GM23338 (cell line): ENCODE measurements at places on chromosomes 2 and 18.

- no peak for DNase-seq
Observed at GRCh38 chr2:39246382-39246980, 2.7 kb upstream of the CDKL4 start.

- DNase-seq = no peak
Observed at GRCh38 chr2:234564699-234565098, 67.8 kb upstream of the ARL4C start.

DNA sequence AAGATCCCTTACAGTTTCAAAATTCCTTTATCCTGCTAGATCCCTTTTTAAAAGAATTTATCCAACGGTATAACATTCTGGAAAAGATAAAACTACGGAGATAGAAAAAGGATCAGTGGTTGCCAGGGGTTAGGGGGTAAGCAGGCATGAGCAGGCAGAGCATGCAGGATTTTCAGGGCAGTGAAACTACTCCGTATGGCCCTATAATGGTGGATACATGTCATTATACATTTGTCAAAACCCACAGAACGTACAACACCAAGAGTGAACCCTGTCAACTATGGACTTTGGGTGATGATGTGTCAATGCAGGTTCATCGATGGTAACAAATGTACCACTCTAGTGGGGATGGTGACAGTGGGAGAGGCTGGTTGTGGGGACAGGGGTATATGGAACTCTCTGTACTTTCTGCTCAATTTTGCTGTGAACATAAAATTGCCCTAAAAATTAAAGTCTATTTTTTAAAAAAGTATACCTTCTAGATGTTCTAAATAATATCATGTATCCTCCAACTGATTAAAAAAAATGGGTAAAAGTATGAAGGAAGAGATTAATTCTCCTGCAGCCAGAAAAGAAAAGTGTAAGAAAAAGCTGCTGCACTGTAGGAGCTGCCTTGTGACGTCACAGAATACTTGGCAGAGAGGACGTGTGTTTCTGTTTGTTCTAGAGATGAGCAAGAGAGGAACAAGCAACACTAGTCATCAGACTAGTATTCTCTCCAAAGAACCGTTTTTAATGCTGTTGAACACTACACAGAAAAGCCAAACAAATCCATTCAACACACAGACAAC is 23.6 kb downstream of the ANKRD44 start:
- no peak for DNase-seq

- no peak for DNase-seq
Observed at GRCh38 chr2:138600732-138601457, 99.3 kb downstream of the SPOPL start.

- DNase-seq = no peak
Observed at GRCh38 chr2:179233083-179233490, 31.5 kb downstream of the SESTD1 start.

- no peak for DNase-seq
Observed at GRCh38 chr2:9846554-9846953, 3.3 kb downstream of the TAF1B start.
